ENCODE measurements at places on chromosomes 1 and 21.

GRCh38 chr1:108000620-108001111, 35.7 kb upstream of the VAV3 start:
- no peak for DNase-seq

GRCh38 chr1:213858581-213858980, 129.2 kb upstream of the PROX1 start:
- DNase-seq: no peak

DNA sequence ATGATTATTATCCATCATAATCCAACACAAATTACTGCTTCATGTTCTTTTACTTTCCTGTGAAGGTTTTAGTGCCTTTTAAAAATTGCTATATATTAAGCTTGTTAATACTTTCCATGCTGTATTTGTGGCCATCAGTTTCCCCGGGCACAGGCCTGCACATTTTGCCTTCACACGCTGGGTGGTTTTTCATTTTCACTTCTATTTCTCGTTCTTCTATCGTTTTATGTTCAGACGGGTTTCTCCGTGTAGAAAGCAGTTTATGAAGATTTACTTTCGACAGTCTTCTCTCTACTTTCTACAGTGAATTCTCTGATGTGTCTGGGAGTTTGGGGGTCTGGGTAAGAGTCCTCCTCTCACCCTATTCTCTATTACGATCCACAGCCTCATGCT, 9.5 kb downstream of the RUNX3 start:
- DNase-seq: no peak

DNA sequence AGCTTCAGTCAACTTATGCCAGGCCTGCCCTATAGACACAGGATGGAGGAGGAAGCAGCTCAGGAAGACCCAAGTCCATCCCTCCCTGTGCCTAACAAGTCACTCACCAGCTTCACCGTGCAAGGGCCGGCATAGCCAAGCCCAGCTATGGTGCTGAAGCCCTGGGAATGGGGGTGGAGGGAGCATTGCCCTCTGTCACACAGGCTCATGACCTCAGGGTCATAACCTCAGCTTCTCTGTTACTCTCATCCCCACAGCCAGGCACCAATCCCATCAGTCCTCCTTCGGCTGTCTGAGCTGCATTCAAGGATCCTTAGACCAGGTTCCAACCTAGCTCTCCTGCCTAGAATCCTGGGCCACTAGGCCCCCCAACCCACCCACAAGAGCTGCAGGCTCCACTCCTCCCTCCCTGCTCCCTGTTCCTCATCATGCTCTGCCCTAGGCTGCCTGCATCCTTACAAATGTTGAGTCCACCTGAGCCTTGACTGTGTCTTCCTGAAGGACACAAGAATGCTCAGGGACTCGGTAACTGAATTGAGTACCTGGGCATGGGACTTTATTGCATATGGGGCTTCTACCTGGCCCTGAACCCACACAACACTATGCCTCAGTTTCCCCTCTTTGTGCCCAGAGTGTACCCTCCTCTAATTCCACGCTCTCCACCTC, 1.7 kb downstream of the CD244 start:
- no peak for DNase-seq

GRCh38 chr1:32939655-32940371, 24.8 kb downstream of the RNF19B start:
- no peak for DNase-seq

- peak; percentile 27 for DNase-seq
Observed at GRCh38 chr1:21651214-21652042, 17.7 kb downstream of the RAP1GAP start.

GRCh38 chr1:206606867-206607266, 5.4 kb downstream of the EIF2D start:
- peak; percentile 51 for DNase-seq

GRCh38 chr1:26838474-26839338, 12.2 kb downstream of the ZDHHC18 start:
- DNase-seq: no peak

GRCh38 chr1:115076384-115076915, 12.9 kb downstream of the TSPAN2 start:
- no peak for DNase-seq

GRCh38 chr1:228037401-228038386, 30.9 kb downstream of the WNT3A start:
- DNase-seq: no peak

DNA sequence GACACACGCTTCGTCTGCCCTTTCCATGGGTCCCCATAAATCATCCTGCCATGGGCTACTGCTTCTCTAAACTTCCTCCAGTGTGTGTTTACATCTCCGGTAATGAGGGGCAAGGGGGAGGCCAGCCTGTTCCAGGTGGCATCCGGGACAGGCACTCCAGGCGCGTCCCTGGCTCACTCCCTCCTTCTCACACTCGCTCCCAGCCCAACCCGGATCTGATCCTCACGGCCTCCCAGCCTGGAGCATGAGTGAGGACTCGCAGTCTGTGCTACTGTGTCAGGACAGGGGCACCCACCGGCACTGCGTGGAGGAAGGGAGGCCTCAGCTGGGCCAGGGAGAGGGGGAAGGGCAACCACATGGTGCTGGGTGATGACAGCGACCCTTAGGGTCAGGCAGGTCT, 225.4 kb downstream of the TRABD2B start:
- peak; percentile 27 for DNase-seq

GRCh38 chr1:192552760-192553191, 22.8 kb upstream of the RGS1 start:
- DNase-seq: no peak

DNA sequence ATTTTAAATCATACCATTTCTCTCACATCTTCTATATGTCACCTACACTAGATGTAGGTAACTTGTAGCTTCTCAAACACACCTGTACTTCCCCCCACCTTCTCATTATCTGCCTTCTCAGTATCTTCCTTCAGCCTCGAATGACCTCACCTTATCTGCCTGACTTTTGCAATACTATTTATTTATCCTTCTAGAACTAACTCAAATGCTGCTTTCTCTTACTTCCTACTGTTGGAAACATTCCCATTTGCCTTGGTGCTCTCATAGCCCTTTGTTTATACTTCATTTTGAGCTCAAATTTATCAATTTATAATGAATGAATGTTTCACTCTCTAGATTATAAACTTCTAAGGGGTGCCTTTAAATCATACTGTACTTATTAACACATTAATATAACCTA, 50.4 kb upstream of the KIAA1614 start:
- no peak for DNase-seq

GRCh38 chr1:182426442-182427430, 23.2 kb upstream of the RGSL1 start:
- DNase-seq: no peak

- no peak for DNase-seq
Observed at GRCh38 chr1:22754106-22754768, 43.6 kb downstream of the EPHB2 start.

DNA sequence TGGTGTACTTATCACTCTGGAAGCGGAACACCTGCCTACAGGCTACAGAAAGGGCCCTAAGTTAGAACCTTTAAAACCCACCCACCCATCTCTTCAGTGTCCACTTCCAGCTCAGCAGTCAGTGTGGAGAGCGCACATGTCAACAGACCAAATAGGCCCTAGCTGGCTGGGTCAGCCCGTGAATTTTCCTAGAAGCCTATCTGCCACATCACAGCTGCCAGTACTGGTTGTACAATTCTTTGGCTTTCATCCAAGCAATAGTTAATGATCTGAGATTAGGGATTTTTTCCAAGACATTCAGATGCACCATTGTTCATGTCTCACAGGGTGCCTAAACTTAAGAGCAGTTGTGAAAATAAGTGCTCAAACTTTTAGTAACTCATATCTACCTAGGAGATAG, 197.1 kb downstream of the KCNK2 start:
- DNase-seq: no peak

- DNase-seq: no peak
Observed at GRCh38 chr1:224710196-224710595, 94.1 kb downstream of the CNIH3 start.

DNA sequence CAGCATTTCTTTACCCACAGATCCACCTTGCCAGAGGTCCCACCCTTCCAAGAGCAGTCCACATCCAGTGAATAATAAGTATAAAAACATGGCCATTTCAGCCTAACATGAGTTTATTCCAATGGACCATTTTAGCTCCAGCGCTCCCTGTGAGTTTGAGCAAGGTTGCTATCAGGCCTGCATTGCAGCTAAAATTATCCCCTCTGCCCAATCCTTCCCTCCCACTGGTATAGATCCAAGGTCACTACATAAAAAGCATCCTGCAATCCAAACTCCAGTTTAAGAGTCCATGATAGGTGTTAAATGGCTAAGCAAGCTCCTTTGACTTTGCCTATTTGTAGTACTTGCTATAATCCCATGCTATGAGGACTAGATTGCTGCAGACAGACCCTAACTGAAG, 35.6 kb downstream of the SLC5A9 start:
- no peak for DNase-seq

- DNase-seq: no peak
Observed at GRCh38 chr1:34787461-34788420, 5.1 kb upstream of the GJA4 start.

DNA sequence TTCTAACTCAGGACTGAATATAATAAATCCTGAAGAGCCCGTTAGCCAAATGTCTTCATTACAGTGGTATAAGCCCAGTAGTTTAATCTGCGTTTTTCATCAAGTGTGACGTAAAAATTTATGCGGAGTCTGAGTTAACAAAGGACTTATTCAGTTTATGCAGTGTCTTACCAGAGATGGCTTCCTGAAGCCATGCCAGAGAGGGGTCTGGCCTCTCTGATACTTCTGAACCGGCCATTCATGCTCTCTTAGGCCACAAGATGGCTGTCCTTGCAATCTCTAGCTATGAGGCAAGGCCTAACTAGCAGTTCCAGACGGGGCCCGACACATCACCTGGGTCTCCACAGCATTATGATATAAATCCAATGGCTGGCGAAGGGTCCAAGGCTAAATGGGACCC, 101.4 kb downstream of the TEX35 start:
- no peak for DNase-seq

DNA sequence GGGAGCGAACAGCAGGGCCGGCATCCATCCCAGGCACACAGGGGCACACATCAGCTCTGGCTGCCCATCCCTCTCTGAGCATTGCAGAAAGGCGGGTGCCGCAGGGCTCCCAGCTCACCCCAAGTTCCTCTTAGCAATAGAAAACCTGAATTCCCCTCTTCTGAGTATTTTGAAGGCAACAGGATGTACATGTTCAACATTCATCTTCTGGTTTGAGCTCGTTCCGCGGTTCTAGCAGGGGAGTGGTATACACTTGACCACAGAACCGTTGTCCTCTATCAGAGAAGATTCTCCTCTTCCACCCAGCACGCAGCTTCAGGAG, 23.6 kb downstream of the ACTA1 start:
- DNase-seq: no peak

DNA sequence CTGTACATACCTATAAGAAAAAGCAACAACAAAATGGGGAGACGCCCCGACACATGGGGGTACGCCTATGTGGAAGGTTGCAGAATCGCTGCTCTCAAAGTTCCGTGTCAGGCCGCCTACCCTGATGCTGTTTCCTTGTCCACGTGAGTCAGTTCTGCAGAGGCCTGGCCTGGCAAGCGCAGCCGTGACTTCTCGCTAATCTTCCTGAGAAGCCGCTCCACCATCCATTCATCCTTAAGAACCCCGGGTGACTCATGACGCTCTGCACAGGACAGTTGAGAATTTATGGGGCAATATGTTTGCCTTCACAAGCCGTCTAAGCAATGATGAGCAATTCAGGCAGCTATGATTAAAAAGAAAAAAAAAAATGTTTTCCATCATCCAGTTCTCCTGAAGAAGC, 122.3 kb upstream of the TMPRSS2 start:
- DNase-seq: no peak

GRCh38 chr1:151984313-151984956, 9.2 kb downstream of the S100A10 start:
- DNase-seq: no peak

- DNase-seq: no peak
Observed at GRCh38 chr1:30404341-30404740, 319.0 kb downstream of the MATN1 start.

DNA sequence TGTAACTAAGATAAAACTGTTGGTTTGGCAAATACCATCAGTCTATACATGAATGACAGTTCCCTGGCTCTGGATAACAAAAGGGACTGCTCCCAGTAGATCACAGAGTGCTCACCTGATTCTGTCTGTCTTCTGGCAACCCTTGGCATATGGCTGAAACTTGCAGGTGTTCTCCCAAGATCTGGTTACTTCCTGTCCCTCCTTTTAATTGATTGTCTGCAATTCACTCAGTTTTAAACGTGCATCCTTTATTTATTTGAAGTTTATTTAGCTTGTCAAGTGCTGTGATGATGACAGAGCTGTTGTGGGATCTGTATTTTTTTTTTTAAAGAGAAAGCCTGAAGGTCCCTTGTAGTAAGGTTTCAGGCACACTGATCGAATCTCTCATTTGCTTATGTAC, 3.4 kb downstream of the KCNA3 start:
- DNase-seq: peak; percentile 14

DNA sequence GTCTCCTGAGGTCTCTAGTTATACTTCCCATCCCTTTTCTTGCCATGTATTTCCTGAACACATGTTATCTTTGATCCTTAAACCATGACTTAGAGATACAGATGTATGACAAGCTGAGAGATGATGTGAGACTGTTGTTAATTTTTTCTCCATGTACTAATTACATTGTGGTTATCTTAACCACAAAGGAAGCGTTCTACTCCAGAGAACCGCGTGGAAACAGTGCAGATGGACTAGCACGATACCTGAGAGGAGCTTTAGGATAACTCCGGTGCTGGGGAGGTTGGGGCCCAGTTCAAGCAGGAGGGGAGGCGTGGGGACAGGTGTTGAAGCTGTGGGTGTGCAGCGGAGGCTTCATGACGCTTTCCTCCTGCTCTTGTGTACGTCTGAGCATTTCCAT, 17.5 kb downstream of the PDE9A start:
- DNase-seq: peak; percentile 19

DNA sequence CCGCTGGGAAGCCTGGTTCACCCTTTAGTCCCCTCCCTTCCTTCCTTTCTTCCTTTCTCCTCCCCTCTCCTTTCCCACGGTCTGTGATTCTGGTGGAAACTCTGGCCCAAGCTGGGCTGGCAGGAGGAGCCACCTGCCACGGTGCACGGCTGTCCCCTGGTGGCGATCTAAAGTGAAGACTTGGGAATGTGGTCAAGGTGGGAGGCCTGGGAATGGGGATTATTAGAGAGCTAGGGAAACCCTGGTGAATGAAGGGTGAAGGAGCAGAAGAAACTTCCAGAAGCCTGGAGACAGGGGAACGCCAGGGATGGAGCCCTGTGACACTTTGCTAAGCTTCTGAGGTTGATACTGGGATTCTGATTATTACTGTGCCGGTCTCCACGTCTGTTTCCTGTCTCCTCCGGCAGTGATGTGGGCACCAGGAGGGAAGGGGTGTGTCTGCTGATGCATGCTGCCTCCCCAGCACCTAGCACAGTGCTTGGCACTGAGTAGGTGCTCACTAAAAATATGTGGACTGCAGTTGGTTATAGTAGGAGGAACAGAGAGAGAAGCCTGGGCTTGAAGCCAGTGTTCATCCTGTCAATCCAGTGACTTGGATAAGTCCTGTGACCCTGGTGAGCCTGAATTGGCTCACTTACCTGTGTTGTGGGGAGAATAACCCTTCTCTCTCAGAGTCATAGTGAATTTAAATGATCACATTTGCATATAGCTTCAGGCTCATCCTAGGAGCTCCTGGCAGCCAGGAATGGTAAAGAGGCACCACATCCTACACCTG, 71.2 kb upstream of the NBPF3 start:
- DNase-seq: peak; percentile 78
